ENCODE measurements at places on chromosomes 11 and 22. TPM values are rescaled to one million over a fixed set of nuclear protein-coding genes. Genes with fewer than 3 reads are reported as not detected.
A peak's percentile ranks its signal among the peaks of the same experiment; 100 is the strongest.

DNA sequence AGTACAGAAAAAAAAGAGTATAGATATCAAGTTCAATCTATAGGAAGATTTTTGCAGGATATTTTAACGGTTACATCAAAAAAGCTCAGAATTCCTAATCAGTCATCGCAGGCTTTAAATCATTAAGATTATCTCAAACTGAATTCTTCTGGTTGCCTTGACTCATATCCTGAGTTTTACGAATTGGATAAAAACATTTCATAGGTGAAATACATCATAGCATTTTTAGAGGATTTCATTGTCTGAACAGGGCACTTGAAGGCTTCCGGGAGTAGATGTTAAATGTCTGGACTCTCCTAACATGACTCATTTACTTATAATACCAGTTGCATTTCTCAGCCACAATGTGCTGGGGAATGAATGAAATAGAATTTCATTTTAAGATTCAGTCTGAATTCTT is 2216.6 kb upstream of the RAG2 start:
- no peak for DNase-seq

DNA sequence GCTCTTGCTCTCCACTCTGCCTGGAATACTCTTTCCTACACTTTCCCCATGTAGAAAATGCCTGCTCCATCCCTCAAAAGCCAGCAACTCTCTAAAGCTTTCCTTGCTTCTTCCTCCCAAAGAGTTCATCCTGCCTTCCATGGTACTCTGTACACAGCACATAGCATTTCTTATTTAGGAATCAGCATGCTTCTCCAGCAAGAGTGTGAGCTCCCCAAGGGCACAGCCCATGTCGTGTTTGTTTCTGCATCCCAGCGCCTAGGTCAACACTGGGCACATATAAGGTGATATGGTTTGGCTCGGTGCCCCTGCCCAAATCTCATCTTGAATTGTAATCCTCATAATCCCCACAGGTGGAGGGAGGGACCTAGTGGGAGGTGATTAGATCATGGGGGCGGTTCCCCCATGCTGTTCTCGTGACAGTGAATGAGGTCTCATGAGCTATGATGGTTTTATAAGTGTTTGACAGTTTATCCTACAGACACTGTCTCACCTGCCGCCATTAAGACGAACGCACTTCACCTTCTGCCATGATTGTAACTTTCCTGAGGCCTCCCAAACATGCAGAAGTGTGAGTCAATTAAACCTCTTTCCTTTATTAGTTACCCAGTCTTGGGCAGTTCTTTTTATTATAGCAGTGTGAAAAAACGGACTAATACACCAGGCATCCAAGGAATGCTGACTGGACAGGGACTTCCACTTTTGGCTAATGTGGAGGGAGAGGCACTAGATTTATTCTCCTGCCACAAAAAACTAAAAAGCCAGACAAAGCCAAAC is 8.2 kb downstream of the VPS37C start:
- DNase-seq, result no peak

- no peak for DNase-seq
Measured at GRCh38 chr11:45229401-45230020, 56.6 kb downstream of the SYT13 start.

Gene VPREB1
- total RNA-seq, result not detected

Gene HORMAD2
- not detected for total RNA-seq

- DNase-seq, result peak; percentile 93
Measured at GRCh38 chr11:1401656-1402221, 12.0 kb downstream of the BRSK2 start.

Gene LINC01488
- not detected for total RNA-seq

- no peak for DNase-seq
Measured at GRCh38 chr11:17463546-17464174, 13.0 kb downstream of the ABCC8 start.

DNA sequence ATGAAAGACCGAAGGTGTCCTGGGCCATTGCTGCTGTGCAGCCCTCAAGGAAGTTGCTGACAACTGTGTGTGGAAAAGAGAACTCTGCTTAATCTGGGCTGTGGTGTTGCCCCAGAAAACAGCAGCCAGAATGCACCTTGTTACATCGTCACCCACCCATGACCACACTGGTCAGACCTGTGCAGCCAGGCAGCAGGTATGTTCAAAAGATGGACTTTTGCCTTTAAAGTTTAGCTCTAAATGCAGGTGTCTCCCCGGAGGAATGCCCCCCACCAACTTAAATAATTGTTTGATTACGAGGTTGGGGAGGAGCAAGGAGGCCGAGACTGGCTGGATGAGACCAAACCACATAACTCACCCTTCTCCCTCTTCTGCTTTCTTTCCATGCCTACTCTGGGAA is 15.3 kb upstream of the POLA2 start:
- no peak for DNase-seq

GRCh38 chr11:115806056-115806455 is 301.8 kb upstream of the CADM1 start:
- no peak for DNase-seq

Gene PGA5
- not detected for total RNA-seq

GRCh38 chr11:22633354-22633902 is 7.8 kb upstream of the FANCF start:
- no peak for DNase-seq

Gene TRAF6
- total RNA-seq, result 15.0 TPM

GRCh38 chr11:62961017-62961570 is 23.7 kb downstream of the SLC22A6 start:
- peak; percentile 46 for DNase-seq

DNA sequence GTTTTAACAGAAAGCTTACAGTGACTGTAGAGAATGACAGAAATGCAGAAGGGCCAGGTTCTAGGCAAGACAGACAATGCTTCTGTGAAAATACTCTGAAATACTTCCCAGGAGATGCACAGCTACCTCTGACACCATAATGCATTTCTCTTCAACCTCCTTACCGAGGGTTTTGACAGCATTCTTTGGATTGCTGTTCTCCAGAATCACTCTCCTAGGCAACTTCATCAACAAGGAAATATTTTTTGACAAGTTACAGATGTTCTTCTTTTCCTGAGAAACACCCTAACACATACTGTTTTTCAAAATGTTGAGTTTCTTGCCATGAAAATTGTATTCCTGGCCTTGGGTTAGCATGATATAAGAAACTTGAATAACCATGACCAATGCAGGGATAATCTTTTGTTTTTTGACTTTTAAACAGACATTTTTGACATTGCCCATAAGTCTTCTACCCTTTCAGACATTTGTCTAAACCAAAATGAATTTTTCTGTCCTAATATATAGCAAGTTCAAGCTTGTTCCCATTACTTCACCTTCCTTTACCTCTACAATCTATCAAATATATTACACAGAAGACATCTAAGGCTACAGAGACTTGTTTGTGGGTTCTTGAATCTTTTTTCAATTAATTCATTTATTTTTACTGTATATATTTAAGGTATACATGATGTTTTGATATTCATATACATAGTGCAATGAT is 108.1 kb downstream of the CCDC34 start:
- DNase-seq, result no peak

GRCh38 chr22:46132830-46133587 is 17.3 kb upstream of the PPARA start:
- no peak for DNase-seq

Gene MCHR1
- not detected for total RNA-seq

- no peak for DNase-seq
Measured at GRCh38 chr22:49662681-49663080, 165.0 kb downstream of the BRD1 start.

Gene DHCR7
- 29.8 TPM for total RNA-seq

GRCh38 chr11:19813158-19813879 is 100.7 kb downstream of the NAV2 start:
- DNase-seq, result no peak

Gene OR51V1
- total RNA-seq, result not detected

GRCh38 chr11:118908264-118908663 is 17.5 kb downstream of the BCL9L start:
- DNase-seq, result no peak

- DNase-seq, result peak; percentile 48
Measured at GRCh38 chr11:15106201-15106965, 8.3 kb upstream of the INSC start.

Gene PGA4
- not detected for total RNA-seq

GRCh38 chr22:42180349-42180842 is 49.8 kb upstream of the CYP2D6 start:
- DNase-seq, result no peak

DNA sequence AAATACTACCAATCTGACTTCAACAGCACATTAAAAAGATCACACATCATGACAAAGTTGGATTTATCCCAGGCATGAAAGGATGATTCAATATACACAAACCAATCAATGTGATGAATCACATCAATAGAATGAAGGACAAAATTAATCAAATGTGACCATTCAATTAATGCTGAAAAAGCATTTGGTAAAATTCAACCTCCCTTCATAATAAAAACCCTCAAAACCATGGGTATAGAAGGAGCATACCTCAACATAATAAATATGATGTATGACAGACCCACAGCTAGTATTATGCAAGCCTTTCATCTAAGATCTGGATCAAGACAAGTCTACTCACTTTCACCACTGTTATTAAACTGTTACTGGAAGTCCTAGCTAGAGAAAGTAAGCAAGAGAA is 921.7 kb upstream of the RAG2 start:
- no peak for DNase-seq

Measured in osteocyte (in vitro differentiated cells).